Left cardiac atrium (tissue), 4 donors: ENCODE measurements at places on chromosomes 6 and 20.

DNA sequence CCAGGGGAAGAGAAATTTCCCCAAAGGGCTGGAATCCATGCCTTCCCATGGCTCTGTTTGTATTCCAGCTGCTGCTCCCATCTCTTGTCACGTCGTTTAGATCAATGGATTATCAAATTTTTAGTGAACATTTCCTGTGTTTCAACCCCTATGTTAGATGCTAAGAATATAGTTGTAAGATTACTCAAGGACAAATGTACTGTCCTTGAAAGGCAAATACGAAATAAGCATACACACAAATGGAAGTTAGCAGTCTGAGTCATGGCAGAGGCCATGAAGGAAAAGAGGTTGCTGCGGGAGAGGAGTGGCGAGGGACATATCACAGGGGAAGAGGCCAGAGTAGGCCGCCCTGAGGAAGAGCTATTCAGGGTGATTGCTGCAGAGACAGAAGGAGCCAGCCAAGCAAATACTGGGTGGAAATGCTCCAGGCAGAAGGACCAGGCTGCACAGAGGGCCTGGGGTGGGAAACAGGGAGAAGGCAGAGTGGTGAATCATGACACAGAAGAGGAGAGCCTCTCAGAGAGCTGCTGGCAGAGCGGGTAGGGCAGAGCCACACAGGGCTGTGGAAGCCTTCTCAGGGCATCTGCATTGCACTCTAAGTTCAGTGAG, 219.2 kb upstream of the LRFN2 start:
- DNase-seq, result no peak

DNA sequence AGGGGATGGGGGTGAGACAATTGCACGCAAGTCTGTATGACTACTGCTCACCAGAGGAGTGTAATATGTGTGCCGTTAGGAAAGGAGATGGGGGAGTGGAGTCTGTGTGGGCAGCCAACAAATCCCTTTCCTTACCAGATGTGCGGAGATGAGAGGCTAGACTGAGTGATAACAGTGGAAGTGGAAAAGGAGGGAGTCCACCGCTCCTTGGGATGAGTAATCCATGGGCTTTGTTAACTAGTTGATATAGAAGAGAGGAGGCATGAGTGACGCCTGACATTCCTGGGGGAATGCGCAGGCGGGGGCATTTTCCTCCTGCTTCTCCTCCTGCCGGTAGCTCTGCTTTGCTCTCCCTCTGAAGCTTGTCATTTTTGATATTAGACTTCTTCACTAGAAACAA, 13.5 kb upstream of the SMIM26 start:
- no peak for DNase-seq

DNA sequence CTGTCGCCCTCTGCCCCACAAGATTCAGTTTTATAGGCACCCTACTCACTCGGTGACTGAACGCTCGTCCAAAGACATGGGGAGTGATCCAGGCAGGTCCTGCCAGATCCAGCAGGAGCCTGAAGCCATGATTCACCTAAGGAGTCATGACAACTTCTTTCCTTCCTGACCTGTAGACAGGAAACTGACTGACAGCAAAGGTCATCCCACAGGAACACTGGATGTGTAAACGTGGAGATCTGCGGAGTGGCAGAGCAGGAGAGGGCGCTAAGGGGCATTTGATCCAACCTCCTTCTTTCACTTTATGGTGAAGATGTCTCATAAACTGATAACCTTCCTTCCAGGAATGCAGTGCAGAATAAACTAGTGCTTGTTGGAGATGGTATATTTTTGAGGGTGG, 192.2 kb downstream of the GJA10 start:
- no peak for DNase-seq

- no peak for DNase-seq
Measured at GRCh38 chr6:25326126-25326525, 47.0 kb downstream of the CARMIL1 start.

- DNase-seq, result no peak
Measured at GRCh38 chr20:22776369-22776768, 192.0 kb upstream of the FOXA2 start.

GRCh38 chr20:4180356-4180755, 165.0 kb upstream of the RNF24 start:
- no peak for DNase-seq

GRCh38 chr6:133778414-133779130, 110.3 kb upstream of the TCF21 start:
- DNase-seq, result no peak

DNA sequence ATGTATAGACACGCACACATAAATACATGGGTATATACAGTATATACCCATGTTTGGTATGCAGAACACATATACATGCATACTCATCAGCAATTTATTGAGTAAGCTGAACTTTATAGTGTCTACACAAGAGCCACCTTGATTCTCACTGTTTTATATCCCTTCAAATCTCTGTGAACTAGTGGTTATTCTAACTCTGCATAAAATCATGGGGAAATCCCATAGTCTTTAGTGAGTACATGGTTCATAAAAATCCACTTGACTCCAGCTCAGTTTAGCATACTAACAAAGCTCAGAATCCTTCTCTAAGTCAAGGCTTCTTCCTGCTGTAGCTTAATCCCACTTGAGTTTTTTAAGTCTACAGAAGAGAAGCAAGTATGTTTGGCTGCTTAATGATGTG, 104.1 kb downstream of the THEMIS start:
- DNase-seq, result no peak

DNA sequence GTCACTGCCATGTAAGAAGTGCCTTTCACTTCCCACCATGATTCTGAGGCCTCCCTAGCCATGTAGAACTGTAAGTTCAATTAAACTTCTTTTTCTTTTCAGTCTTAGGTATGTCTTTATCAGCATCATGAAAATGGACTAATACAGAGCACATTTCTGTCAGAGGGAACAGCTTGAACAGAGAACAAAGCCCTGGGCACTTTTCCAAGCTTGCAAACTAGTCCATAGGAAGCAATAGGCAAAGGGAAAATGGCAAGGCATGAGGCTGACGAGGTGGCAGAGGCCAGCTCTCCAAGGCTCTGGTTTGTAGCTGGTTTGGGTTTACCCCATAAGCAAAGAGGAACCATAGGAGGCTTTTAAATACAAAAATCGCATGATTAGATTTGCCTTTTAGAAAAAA, 185.1 kb upstream of the HDDC2 start:
- no peak for DNase-seq

DNA sequence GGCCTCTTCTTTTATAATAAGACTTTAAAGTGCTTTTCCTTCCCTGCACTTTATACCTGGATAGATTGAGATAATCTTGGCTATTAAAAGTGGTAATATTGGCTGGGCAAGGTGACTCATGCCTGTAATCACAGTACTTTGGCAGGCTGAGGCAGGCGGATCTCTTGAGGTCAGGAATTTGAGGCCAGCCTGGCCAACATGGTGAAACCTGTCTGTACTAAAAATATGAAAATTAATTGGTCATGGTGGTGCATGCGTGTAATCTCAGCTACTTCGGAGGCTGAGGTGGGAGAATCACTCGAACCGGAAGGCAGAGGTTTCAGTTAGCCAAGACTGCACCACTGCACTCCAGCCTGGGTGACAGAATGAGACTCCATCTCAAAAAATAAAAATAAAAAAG, 197.1 kb upstream of the RGS17 start:
- no peak for DNase-seq

GRCh38 chr6:35973670-35974222, 50.7 kb downstream of the SLC26A8 start:
- no peak for DNase-seq

DNA sequence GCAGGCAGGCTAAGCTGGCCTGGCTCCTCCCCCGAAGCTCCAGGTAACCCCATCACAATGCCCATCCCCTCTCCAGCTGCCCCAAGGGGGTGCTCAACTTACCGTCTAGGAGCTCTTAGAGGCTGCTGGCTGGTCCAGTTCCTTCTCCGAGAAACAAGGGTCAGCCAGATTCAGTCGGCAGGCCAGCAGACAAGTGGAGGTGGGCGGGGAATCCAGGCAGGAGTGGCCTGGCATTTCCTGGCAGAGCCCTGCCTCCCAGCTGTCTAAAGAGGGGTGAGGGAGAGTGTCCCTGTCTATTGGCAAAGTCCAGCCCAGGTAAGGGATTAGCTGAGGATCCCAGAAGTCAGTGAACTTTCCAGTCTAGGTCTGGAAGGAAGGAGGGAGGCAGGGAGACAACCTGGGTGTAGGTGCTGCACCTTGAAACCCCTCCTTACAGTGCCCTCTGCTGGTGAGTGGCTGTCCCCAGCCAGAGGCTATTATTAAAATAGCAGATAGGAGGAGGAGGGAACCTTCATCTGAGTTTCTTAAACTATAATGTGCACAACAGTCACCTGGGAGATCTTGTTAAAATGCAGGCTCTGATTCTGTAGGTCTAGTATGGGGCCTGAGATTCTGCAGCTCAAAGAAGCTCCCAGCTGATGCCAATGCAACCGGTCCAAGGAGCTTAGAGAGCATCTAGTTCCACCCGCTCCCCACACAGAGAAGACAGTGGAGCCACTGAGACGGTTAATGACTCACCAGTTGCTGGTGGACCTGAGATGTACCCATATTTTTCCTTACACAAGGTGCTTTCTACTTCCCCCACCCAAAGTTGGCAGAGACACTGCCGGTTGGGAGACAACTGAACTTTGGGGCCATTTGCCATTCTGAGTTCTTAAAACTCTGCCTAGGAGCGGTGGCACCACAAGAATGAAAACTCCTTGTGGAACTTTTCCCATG, at the start of gene UNC5CL:
TSS of gene UNC5CL (minus strand) at position 162 of the 939 bp plus-strand sequence. CDS start 4,147 bp downstream, outside the sequence.
- no peak for DNase-seq

GRCh38 chr6:46745973-46746372, 760 bp upstream of the ANKRD66 start:
- no peak for DNase-seq

DNA sequence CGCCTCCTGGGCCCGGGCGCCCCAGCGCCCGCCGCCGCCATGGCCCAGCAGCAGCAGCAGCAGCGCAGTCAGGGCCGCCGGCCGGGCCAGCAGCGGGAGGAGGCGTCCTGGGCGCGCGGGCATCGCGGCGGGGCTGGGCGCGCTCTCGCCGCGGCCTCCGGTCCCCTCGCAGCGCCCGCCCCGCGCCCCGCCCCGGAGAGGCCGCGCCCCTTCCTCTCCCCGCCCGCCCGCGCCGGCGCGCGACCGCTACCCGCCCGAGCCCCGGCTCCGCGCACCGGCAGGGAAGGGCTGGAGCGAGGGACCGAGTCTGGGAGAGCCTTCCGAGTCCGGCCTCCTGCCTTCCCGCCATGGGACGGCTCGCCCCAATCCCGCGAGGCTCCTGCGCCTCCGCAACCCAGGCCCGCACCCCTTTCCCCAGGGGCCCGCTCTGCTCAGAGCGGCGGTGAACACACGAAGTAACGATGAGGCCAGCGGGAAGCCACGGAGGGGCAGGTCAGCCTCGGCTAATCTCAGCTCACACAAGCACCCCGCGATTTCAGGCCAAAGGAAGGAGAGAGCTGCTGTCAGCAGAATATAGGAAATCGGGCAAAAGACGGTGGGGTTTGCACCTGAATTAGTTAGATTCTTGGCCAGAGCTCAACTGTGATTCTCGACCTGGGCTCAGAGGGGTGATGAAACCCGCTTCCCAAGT, at the start of gene TXNDC5:
TSS of gene TXNDC5 (minus strand) at position 135 of the 691 bp plus-strand sequence. CDS start at position 123, 12 bp downstream.
- DNase-seq, result peak; percentile 84

DNA sequence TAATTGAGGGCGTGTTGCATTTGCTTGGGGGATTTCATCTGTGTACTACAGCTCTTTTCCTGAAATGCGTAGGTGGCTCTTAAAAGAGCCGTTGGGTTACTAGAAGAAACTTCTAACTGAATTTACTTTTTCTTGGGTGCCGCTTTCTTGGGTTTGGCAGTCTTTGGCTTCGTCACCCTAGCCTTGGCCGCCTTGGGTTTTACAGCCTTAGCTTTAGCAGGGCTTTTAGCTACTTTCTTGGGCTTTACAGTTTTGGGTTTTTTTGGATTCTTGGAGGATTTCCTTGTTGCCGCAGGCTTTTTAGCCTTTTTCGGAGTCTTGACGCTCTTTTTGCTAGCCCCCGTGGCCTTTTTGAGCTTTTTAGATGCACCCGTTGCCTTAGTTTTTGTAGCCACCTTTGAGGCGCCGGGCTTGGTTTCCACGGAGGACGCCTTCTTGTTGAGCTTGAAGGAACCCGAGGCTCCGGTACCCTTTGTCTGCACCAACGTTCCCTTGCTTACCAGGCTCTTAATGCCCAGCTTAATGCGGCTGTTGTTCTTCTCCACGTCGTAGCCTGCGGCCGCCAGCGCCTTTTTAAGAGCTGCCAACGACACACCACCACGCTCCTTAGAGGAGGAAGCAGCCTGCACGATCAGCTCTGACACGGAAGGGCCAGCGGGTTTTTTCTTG, 54.5 kb downstream of the TRIM38 start:
- no peak for DNase-seq

GRCh38 chr6:135310291-135310690, 129.2 kb downstream of the MYB start:
- DNase-seq, result no peak

- no peak for DNase-seq
Measured at GRCh38 chr6:90284236-90285041, 12.2 kb downstream of the BACH2 start.

DNA sequence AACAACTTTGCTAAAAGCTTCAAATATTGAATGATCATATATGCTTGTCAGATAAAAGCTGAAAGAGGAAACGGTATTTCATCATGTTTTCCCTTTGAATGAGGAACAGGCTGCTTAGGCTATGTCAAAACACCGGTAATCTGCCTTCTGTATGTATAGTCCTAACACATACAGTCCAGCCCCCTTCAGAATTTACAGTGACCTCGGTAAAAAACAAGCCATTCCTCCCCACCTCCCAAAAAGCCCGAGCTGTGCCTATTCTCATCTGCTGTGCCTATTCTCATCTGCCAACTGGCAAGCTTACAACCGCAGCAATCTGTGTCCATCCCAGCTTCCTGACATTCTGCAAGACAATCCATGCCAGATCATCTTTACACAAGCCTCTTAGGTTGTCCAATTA, 26.8 kb upstream of the UBE2J1 start:
- DNase-seq, result no peak

- DNase-seq, result no peak
Measured at GRCh38 chr6:37106982-37107491, 62.9 kb upstream of the PIM1 start.

- no peak for DNase-seq
Measured at GRCh38 chr6:111258615-111259088, 171.3 kb downstream of the SLC16A10 start.

DNA sequence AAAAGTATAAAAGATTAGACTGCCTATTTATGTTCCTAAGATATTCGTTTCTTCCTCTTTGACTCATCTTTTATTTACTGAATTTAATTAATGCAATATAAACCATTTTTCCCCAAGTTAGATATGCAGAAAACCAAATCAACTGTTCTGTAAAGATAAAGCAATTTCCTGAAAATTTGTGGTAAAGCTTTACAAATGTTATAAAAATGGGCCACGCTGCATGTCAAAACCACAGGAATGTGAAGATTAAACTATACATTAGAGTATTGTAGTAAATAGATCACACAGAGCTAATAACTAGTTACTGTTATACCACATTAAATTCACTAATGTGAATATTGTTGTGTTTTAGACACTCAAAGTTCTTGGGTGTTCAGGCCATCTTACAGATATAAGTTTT, 83.4 kb downstream of the OPN5 start:
- no peak for DNase-seq

DNA sequence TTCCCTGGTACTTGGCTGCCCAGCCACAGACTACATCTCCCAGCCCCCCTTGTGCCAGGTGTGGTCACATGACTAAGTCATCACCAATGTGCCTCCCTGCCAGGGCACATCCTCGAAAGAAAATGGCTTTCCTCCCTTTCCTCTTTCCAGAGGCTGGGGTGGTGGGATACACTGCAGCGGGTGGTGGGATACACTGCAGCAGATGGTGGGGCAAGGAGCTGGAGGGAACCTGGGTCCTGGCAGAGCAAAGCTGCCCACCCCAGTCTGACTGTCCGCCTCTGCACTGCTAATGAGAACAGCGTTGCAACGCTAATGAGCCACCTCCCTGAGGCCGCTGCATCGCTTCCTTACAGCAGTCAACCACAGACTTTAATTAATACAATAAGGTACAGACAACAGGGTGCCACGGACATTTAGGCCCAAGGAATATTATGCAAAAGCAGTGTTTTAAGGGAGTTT, 125.3 kb downstream of the PREX1 start:
- no peak for DNase-seq
